ENCODE measurements at places on chromosomes 11 and 22. TPM values are rescaled to one million over a fixed set of nuclear protein-coding genes. Genes with fewer than 3 reads are reported as not detected.

The SLC43A3 gene
- 64.5 TPM for total RNA-seq

DNA sequence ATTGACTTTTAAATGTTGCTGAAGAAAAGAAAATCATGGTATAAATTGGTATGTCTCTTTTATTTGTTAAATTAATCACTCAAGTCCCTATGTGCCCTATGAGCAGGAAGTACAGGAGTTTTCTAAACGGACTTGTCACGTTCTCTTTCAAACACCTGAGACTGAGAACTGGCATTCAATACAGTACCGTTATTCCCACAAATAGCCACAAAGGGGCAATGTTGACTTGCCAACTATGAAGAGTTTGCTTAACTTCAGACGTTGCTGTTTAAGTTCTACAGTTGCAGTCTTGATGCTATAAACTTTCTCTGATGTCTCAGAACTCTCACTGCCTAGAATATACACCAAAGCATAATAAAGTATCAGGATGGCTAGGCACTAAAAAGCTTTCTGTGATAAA, 7.6 kb downstream of the OR56A1 start:
- peak; percentile 27 for DNase-seq

GRCh38 chr11:72584939-72585597, 89.2 kb downstream of the PDE2A start:
- no peak for DNase-seq

DNA sequence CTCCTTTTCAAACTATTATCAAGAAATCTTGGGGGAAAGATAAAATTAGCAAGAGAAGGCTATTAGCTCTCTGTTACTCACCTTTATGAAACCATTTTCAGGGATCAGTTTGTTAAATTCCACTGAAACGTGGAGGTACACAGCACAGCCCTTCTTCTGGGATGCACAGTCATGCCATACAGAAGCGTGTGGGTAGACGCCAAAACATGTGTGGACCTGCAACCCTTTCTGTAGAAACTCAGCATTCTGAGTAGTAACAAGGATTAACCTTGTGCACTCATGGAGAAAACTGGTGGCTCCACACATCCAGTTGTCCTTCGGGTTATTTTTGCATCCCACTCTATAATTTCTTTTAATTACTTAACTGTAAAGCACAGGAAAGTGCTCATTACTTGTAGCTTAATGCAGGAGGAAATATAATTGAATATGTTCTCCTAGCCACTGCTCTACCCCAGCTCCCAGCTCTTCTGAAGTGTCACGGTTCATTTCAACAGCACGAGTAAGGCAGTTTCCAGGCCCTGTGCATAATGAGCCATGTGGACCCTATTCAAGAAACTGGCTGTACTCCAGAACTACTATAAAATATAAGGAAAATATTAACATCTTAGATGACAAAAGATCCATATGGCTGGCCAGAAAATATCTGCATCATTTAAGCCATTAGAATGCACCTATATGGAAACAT, 26.1 kb downstream of the BDNF start:
- DNase-seq: no peak

DNA sequence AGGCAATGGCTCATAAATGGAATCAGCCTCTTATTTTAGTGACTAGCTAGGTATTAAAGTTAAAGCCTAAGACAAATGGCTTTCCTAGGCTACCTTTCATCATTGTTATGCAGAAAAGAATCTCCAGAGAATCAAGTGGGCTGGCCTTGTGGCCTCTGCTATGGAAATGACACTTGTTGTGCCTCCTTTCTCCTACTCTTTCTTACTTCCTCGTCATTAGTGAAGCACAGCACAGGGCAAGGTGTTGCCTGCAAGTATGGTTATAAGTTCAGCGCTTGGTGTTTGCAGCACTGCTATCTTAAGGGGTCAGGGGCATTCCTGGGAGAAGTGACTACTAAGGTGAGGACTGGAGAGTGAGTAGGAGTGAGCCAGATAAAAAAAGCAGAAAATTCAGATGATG, 45.4 kb upstream of the GLYATL1 start:
- no peak for DNase-seq

- no peak for DNase-seq
These were observed 153.8 kb upstream of the BLID start for GRCh38 chr11:122269824-122270223.

GRCh38 chr22:37208401-37209139, 3.7 kb downstream of the SSTR3 start:
- DNase-seq: no peak

DNA sequence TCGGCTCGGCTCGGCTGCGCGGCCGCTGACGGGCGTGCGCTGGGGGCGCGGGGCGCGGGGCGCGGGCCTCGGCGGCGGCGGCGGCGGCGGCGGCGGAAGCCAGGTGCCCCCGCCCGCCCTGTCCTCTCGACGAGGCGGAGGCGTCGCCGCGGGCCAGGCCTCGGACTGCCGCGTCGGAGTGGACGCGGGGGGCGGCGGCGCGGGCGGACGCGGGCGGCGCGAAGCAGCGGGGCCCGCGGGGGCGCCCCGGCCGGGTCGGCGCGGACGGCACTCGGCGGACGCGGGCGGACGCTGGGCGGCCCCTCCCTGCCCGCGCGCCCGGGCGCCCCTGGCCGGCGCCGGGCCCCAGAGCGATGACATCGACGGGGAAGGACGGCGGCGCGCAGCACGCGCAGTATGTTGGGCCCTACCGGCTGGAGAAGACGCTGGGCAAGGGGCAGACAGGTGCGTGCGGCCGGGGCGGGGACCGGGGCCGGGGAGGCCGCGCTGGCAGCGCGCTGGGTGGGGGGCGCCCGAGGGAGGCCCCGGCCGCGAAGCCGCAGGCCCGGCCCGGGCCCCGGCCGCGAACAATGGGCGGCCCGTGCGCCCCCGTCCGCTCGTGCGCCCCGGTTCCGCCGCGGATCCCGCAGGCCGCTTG, at the start of gene BRSK2:
Gene BRSK2 (plus strand): TSS at position 3 of the 637 bp plus-strand sequence. CDS start 351 bp downstream, at position 354.
- no peak for DNase-seq

DNA sequence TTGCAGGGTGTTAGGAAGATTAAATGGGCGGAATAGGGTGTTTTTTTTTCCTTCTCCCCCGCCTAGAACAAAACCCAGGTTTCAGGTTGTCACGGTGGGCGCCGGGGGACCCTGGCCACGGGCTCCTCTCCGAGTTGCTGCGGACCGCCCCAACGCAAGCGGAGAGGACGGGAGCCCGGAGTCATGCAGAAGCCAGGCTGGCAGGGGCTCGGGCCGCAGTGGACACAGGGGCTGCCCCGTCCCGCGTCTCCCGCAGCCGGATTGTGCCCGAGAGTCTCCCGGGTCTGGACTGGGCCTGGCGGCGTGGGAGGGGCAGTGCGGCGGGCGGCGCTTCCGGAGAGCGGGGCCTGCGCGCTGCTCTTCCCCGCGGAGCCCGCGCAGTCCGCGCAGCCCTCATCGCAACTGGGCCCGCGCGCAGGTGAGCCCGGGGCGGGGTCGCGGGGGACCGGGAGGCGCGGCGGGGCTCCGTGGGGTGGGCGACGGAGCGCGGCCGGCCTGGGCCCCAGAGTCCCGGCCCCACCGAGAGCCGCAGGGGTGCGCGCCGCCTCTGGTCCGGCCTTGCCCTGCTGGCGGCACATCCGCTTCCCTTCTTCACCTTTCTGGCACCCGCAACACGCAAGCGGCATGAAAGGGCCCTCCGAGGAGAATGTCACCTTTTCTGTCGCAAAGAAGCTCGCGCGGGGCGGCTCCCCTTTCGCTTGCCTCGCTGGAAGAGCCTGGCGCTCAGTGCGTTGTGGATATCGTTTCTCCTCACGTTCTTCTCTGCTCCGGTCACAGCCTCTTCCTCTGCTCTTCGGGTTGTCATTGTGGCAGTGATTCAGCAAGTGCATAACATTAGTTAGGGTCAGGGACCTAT, at the start of gene TIRAP:
Gene TIRAP (plus strand): TSS at position 358 of the 856 bp plus-strand sequence. CDS start 7,802 bp downstream, outside the sequence.
- peak; percentile 62 for DNase-seq

The UBQLN3 gene
- not detected for total RNA-seq

The PC gene
- total RNA-seq: 54.4 TPM

The LDHAL6A gene
- not detected for total RNA-seq
